ENCODE measurements at places on chromosomes 5 and 9.
A peak's percentile ranks its signal among the peaks of the same experiment; 100 is the strongest.

DNA sequence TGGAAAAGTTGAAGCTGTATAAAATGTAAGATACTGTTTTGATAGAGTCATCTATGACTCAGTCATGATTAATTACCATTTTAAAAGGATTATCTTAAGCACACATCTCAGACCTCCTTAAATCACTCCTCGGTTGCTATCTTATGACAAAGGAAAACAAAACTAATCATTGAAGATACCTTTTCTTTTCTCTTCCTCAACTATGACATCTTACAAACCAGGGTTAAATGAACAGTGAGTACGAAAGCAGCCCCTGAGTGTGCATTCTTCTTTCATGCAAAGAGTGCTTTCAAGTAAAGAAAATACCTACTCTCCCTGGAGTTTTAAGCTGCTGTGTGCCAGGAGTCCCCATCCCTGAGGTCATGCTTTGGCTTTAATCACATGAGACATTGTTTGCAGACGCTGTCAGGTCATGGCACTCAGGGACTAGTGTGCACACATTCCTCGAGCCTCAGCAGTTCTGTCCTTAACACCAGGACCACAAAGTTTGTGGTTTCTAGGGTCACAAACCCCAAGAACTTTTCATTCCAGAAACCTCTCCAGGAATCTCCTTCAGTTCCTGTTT is 86.7 kb upstream of the ICE1 start:
- peak; percentile 55 for DNase-seq

- no peak for DNase-seq
These were observed 37.8 kb upstream of the ANKRD31 start for GRCh38 chr5:75274486-75274885.

DNA sequence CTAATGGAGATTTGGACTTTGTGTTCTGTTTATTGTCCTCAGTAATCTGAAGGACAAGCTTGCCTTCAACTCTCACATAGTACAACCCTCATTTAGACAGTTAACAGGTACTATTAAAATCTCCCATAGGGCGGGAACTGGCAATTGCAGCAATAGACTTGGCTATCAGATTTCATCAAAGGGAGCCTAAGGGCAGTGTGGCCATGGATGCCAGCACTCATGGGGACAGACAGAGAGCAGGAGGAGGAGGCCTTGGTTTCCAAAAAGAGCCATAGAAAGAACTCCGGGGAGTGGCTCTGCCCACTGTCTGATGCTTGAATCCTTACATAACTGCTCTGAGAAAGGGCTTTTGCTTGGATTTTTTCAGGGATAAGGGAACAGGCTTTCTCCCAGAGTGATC is 6.8 kb downstream of the SLC36A1 start:
- DNase-seq = no peak

DNA sequence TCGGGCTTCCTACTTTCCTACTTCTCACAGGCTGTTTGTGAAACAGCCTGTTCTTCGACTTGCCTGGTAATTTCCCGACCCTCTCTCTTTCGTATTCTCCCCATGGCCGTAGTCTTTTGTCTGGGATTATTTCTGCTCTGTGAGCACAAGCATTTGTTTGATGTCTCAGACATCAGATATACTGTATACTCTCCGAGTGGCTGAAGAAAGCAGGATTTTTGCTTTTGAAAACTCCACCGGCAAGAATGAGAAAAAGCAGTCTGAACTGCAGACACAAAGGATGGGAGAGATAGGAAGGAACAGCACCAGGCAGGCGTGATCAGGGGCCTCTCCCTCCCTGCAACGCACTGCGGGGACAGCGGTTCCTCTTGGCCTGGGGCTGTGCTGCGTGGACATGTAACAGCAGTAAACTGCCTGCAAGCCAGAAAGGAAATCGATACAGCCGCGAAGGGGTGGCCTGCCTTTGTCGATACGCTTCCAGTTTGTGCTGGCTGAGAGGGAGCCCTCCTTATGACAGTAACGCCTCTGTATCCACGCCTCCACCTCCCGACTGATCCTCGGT is 313.9 kb upstream of the TLE4 start:
- no peak for DNase-seq

GRCh38 chr5:68641211-68641610 is 425.7 kb downstream of the PIK3R1 start:
- DNase-seq = no peak

- DNase-seq = no peak
These were observed 42.4 kb upstream of the TMC1 start for GRCh38 chr9:72478966-72479365.

DNA sequence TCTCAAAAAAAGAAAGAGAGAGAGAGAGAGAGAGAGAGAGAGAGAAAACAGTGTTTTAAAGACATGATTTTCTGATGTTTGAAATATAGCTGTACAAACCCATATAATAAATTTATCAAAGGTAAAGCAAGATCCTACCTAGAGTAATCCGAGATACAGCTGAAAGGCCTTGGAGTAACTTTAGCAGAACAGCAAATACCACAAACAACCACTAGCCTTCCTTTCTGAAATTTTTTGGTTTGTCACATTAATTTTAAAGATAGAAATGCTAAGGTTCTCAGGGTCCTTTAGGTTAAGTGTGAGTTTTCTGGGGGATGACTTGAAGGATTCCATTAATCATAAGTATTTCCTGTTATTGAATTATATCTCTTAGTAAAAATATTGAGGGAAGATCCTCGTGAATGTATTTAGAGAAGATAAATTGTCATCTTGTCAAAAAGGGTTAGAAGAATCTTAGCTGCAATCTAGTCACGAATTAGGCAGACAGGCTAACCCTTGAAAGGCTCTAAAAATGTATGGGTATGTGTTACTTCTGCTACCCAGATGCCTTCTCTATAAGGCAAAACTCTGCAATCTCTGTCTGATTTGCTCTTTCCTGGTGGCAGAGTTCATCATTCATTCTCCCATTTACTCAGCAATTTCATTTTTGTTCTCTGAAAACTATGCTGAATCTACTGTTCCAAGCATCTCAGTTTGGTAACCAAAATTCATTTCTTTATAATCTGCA is 27.3 kb downstream of the F2RL2 start:
- DNase-seq = no peak

DNA sequence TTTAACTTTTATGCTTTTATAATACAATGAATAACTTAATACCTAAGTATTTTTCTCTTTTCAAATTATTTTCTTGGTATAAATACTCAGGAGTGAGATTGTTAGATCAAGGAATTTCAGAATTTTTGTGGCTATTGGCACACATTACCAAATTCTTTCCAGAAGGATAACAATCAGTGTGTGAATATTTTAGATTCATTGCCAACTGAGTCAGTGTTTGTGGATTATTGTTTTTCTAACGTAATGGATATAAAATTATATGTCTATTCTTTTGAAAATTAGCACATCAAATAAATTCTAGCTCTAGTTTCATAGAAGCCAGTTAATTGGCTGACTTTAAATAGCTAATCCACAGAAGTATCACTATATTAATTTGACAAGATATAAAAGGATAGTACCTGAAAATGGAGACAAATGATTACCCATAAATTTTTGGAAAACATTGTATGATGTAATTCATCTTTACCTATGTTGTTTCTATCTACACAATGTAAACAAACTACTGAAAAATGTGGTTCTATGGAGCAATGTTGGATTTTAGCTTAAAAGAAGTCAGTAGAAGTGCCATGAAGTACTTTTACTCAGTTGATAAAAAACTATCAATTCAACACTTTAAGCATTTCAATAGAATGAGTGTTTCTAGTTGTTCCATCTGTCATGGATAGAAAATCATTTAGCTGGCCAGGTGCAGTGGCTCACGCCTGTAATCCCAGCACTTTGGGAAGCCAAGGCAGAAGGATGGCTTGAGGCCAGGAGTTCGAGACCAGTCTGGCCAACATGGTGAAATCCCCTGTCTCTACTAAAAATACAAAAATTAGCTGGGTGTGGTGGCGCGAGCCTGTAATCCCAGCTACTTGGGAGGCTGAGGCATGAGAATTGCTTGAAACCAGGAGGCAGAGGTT is 185.1 kb downstream of the ADAMTSL1 start:
- DNase-seq = peak; percentile 12

DNA sequence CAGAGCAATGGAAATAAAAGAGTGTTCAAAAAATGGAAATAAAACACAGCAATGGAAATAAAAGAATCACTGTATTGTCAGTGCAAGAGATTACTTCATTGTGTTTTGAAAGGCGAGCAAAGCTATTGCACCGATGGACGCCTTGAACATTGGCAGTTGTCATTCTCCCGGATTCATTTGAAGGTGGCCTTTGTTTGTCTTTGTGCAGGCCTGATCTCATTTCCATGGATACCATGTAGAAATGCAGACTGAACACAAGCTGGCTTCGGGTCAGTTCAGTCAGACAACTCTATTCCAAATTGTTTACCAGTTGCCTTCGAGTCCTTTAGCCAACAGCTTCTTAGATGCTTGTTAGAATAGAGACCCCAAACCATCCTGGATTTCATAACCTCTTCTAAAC is 8.3 kb downstream of the ITGA2 start:
- no peak for DNase-seq

- DNase-seq = peak; percentile 96
These were observed 1.6 kb downstream of the TMEM245 start for GRCh38 chr9:109117856-109118807.

- no peak for DNase-seq
These were observed 1.1 kb downstream of the TGFBR1 start for GRCh38 chr9:99106044-99106375.

DNA sequence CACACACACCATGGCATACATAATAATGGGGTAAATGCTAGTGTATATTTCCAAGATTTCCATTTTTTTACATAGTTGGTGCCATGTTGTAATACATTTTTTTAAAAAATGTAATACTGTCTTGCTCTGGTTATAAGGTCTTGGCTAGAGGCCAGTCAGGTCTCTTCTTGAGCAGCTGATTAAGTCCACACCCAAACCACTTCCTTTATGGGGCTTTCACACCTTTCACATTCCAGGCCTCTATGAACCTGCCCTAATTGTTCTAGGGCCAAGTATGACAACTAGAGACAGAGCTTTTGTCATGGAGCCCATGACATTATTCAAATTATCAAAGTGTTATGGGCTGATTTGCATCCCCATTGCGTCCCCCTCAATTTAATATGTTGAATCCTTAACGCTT is 495.6 kb upstream of the CTNND2 start:
- DNase-seq = peak; percentile 10

DNA sequence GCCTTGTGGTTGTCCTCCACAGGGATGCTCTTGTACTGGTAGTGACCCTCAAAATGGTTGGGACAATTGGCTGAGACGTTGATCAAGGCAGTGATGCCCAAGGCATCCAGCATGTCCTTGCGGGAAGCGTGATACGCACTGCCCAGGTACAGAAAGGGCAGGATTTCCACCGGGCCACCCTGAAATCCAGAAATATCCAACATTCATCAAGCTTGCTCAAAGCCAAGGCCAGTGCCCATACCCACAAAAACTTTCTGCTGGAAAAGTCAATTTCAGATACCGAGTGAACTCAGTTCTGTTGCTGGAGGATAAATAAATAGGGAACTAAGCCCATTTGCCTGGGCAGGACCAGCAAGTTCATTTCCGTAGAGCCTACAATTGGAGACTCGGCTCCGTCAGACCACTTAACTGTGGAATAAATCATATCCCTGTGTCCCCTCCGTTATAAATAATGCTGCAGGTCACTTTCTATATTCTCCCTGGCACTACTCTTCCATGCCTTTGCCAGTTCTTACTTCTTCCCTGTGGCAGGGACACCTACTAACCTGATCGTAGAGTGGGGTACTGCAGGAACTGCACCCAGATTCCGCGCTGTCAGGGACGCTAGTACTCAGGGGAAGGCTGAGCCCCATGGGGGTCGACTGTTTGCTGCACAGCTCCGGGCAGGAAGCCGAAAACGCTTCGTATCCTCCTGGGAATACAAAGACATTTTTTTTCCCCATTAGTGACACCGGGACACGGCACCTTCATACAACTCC is 1.2 kb downstream of the DUSP1 start:
- DNase-seq = peak; percentile 44

DNA sequence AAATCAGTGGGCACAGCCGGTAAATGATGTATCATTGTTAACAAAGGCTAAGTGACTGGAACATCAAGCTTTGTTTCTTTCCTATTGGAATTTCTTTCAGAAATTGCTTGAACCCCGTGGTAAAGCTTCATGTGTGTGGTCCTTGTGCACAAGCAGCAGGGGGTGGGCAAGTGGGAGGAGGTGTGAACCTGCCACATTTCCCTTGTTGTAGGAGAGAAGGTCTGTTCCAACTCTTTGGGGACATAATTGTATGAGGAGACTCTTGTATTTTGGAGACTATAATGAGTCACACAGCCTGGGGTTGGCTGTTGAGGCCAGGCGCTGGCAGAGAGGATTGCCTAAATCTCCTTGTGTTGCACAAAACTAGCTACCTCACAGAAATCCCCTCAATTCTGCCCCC is 620.5 kb downstream of the IRX1 start:
- DNase-seq = no peak

- DNase-seq = peak; percentile 71
These were observed 21.0 kb upstream of the CDKN2B start for GRCh38 chr9:22030101-22030598.

DNA sequence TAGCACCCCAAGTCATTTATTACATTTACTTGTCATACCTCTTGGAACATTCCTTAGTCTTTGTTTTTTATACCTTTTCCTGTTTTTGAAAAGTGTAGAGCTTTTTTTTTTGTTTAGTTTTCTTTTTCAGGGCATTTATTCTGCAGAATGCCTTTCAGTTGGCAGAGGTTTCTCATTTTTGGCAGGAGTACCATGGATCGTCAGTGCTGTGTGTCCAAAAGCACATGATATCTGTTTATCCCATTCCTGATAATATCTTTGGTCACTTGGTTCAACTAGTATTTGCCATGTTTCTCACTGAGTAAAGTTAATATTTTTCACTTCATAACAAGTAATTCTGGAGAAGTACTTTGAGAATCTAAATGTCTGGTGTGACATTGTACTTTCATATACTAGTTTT is 10.7 kb downstream of the OGN start:
- no peak for DNase-seq

DNA sequence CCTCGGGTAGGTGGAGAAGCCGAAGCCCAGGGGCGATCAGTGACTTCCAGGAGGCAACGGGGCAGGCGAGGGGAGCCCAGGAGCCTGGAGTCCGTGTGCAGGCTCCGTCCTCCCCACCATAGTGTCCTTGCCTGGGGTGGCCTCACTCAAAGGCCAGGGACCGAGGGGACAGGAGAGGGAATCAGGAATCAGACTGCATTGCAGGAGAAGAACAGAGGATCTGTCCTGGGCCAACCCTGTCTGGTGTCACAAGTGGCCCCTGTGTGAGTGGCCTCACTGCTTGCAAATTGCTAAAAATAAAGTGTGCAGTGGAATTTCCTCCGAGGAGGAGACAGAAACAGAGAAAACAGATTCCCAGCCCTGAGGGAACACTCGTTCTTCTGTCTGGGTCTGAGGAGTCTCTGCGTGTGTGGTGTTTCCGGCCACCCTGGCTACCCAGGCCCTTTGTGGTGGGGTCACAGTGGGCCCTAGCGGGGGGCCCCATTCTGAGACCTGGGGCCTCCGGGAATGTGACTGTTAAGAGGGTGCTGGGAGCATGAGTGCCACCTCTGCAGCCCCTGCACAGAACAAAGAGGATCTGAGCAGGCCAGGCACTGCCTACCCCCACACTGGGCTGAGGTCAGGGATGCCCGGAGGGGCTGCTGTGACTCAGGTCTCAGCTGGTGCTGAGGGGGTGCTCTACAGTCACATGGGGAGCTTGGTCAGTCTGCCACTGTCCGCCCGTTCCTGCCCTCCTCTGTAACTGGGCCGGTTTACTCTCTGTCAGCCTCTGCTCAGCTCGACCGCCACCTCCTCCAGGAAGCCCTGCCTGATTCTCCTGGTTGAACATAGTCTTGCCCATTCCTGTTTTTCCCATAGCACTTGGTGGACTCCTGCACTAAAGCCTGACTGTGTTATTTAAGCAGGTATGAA is 7.4 kb downstream of the TRAF1 start:
- no peak for DNase-seq

Data from RWPE1 (cell line).